Heart right ventricle (tissue), 16 donors: ENCODE measurements at places on chromosomes 3 and 15. TPM values are rescaled to one million over a fixed set of nuclear protein-coding genes. Genes with fewer than 3 reads are reported as not detected.
A peak's percentile ranks its signal among the peaks of the same experiment; 100 is the strongest.

- H3K4me1 ChIP-seq = no peaks in the 10 kb centered on the region
- no peaks in the 10 kb centered on the region for H3K36me3 ChIP-seq
- H3K4me3 ChIP-seq = no peak overlapping the region
Observed at GRCh38 chr3:134704556-134704955, 53.7 kb upstream of the KY start.

DNA sequence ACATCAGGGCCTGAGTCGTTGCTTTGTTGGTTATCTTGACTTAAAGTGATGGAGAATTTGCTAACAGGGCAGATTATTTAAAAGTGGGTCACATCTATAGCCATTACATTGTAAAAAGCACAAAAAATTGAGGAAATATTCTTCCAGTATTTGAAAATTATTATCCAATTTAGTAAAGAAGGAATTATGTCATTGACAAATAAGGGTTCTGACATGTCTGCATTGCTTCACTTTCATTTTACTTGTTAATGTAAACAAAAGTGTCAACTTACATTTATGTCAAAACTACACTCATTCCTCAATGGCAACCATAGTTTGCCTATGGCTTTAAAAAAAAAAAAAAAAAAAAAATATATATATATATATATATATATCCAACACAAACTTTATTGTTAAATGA lies 3.4 kb upstream of the PARP14 start:
- no peak for DNase-seq
- H3K4me3 ChIP-seq = no peak overlapping the region
- peaks cover 11% of the 10 kb centered on the region for H3K4me1 ChIP-seq
- H3K27me3 ChIP-seq = no peaks in the 10 kb centered on the region
- H3K27ac ChIP-seq = no peak overlapping the region
- H3K36me3 ChIP-seq = no peaks in the 10 kb centered on the region

ZNF385D gene
- 6.2 TPM for total RNA-seq

GRCh38 chr3:113277941-113278598 lies 66.7 kb downstream of the BOC start:
- peak overlapping the region; percentile 6 for H3K27ac ChIP-seq
- no peak for DNase-seq
- peaks cover 25% of the 10 kb centered on the region for H3K4me1 ChIP-seq
- no peak overlapping the region for H3K4me3 ChIP-seq
- peaks cover 39% of the 10 kb centered on the region for H3K36me3 ChIP-seq

GRCh38 chr3:56997675-56998074 lies 62.8 kb upstream of the SPATA12 start:
- no peak overlapping the region for H3K27ac ChIP-seq
- peaks cover 15% of the 10 kb centered on the region for H3K4me1 ChIP-seq
- no peak for DNase-seq
- no peaks in the 10 kb centered on the region for H3K27me3 ChIP-seq
- H3K36me3 ChIP-seq = no peaks in the 10 kb centered on the region
- H3K4me3 ChIP-seq = no peak overlapping the region

MCF2L2 gene
- total RNA-seq = 1.5 TPM

DPP8 gene
- 42.8 TPM for total RNA-seq

DNA sequence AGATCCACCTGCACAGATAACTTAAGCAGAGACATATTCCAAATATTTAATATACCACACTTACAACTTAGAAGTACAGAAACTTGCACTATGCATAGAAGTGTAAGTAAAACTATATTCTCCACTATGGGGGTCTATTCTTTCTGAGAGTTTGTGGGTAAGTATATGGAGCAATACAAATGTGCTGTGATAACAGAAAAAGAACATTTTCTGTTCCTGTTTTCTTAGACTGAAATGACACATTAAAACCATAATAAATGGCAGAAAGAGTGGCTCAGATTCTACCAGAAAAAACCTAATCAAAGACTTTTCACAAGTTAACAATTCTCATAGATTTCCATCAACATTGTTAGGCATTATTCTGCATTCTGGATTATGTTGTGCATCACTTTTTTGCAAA lies 96.6 kb upstream of the WNT7A start:
- no peak for DNase-seq
- H3K27ac ChIP-seq = no peak overlapping the region
- no peaks in the 10 kb centered on the region for H3K4me1 ChIP-seq
- H3K27me3 ChIP-seq = no peaks in the 10 kb centered on the region

DNA sequence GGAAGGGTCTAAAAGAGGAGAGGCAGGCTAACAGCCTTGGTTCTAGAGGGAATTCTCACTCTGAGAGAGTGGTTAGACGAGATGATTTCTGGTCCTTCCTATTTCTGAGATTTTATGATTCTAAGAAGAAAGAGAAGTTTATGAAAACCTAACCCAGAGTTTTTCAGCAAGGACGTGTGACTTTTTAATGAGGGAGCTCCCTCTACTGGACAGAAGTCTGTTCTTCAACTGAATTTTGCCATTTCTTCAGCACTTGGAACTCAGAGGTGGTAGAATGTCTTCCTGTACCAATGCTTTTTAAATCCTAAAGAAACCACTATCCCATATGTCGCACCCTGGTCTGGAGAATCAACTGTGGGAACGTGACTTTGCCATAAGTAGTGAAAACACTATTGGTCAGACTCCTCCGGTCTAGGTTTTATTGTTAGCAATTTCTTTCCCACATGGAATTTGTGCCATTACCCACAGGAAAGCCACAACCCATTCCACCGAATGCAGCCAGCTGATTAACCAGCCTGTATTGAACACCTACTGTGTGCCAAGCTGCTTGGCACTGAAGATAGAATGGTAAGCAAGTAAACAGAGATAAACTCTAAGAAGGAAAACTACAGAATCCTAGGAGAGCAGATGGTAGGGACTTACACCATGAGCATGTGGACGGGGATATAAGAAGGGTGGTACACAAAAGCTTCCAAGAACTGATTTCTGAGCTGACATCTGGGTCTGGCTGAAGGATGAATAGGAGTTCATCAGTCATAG lies 199.5 kb upstream of the LMCD1 start:
- no peak overlapping the region for H3K27ac ChIP-seq
- no peaks in the 10 kb centered on the region for H3K27me3 ChIP-seq
- H3K4me3 ChIP-seq = no peak overlapping the region
- no peak for DNase-seq
- no peaks in the 10 kb centered on the region for H3K4me1 ChIP-seq
- H3K36me3 ChIP-seq = no peaks in the 10 kb centered on the region

DPPA4 gene
- not detected for total RNA-seq

FBXO40 gene
- total RNA-seq = 238 TPM

- peak overlapping the region; percentile 48 for H3K27ac ChIP-seq
- H3K27me3 ChIP-seq = no peaks in the 10 kb centered on the region
- DNase-seq = peak; percentile 20
- peaks cover 38% of the 10 kb centered on the region for H3K36me3 ChIP-seq
Observed at GRCh38 chr3:157136647-157137387, 23.1 kb downstream of the CCNL1 start.
